ENCODE measurements at places on chromosomes 1 and 21. TPM values are rescaled to one million over a fixed set of nuclear protein-coding genes. Genes with fewer than 3 reads are reported as not detected.

DNA sequence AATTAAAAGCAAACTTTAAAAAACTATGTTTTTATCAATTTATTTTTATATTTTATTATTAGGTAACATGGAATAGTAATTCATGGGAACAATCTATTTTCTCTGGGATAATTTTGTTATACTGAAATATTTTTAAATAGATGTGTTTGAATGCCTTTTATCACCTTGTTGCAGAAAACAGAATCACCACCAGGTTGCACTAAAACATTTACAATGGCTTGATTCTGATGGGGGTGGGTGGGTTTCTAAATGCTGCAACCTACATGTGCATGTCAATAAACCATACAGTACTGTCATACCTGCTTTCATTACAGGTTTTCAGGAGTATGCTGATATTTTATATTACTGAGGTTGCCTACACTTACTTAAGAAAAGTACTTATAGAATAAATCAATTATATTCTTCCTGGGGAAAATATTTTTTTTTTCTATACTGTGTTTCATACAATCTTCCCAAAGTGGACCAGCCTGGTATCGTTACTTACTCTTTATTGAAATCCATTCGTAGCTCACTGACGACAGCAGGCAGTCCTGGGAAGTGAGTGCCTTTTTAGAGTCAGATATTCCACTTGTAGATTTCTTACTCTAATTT is 132.8 kb downstream of the PTPRC start:
- no peak for DNase-seq

DNA sequence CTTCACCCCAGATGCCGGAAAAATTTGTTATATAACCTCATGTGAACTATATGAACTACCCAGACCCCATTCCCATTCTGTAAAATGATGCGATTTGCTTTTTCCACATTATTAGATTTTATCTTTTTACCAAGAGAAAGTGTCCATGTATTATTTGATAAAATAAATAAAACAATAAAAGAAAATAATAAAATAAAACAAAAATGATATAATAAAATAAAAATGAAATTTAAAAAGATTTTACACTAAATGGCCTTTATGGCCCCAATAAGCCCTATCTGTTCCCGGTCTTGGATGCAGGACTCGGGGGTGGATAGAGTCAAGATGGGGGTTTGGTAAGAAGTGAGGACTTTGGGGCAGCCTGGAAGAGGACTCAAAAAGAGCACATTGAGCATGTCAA is 357.2 kb downstream of the MATN1 start:
- DNase-seq: no peak

DNA sequence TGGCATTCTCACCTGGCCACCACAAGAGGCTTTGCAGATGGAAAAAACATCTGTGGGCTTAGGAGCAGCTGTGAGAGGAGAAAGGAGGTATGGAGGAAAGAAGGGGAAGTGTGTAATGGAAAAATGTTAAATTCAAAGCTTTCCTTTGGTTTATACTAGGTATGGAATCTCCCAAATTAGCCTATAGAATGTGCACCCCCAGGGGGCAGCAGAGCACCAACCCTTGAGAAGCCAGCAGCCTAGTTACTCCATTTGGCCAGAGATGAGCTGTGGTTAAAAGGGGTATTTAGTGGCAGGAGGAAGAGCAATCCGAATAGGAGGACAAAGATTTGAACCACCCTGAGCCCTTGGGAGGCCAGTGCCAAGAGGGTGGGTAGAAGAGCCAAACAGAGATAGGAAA is 97.5 kb upstream of the CTTNBP2NL start:
- peak; percentile 60 for DNase-seq

Gene ACOT7
- 76.3 TPM for total RNA-seq

Measured in H7 (cell line).